ENCODE measurements at places on chromosomes 7 and 10.
A peak's percentile ranks its signal among the peaks of the same experiment; 100 is the strongest.

DNA sequence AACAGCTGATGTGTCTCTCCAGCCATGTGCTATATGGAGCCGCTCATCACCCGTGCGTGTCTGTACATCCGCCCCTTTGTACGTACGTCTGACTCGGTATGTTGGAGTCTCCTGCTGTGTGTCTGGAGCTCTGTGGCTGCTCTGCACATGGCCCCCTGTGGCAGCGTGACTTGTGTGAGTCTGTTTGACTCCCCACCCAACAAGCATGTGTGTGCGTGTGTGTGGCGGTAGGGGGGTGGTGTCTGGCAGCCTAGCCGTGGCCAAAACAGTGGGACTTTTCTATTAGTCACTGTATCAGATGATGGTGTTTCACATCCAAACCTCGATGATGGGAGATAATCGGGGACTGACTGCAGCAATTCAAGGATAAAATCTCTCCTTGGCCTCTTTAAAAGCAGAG is 94.1 kb downstream of the COL13A1 start:
- DNase-seq, result no peak

DNA sequence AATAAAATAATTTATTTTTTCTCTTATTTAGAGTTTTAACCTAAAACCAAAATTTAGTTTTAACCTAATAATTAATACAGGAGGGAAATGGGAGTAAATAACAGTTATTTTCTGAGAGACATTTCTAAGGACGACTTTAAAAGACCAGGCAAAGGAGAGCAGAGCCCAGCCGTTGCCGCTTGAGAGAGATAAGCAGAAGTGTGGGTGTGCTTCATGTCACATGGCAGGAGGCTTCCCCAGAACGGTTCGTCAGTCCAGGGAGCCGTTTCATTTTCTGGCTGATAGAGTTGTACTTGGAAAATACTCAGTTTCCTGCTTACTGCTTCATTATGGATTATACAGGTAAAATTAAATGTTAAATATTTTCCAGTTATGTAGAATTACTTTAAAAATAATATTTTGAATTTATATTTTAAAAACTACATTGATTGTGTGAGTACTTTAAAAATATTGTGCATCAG is 61.4 kb downstream of the ST7 start:
- DNase-seq, result no peak

- no peak for DNase-seq
Observed at GRCh38 chr10:66021423-66021822, 904.4 kb upstream of the LRRTM3 start.

- DNase-seq, result no peak
Observed at GRCh38 chr7:155009570-155010157, 6.7 kb upstream of the PAXIP1 start.

GRCh38 chr7:43196379-43196778 is 83.9 kb downstream of the HECW1 start:
- DNase-seq, result no peak

GRCh38 chr7:96927131-96927530 is 78.2 kb upstream of the DLX6 start:
- no peak for DNase-seq

GRCh38 chr7:91457208-91457607 is 193.0 kb downstream of the FZD1 start:
- no peak for DNase-seq

DNA sequence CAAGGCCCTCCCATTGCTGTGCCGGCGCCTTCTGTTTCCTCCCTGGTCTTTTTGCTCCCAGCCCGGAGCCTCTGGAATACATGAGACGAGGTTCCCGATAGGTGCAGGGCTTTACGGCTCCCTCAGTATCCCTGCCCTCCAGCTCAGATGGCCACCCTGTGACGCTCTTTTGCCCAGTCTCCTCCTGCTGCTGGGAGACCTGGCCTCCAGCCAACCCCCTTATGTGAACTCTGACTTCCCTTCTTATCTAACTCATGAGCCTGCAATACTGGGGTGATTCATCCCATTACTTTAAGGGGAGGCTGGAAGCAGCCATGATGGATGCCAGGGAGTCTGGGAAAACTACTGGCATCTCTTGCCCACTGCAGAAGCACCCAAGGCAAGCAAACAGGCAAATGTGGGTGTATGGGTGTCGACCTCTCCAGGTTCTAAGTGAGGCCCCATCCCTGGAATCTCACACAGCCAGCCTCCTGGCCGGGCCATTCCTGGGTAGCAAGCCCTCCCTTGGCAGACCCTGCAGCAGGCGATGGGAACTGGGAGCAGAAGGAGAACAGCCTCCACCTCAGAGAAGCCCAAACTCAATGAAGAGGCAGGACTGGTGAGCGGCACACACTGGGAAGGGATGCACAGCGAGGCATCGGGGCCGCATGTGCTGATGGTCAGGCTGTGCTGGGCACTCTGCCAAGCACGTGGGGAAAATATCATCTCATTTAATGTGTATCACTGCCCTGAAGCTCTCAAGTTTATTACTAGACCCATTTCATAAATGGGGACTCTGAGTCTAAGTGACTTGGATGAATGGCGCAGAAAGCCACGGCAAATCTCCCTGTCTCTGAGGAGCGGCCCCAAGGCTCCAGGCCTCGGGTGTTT is 97.5 kb downstream of the FAM53B start:
- DNase-seq, result peak; percentile 92

- no peak for DNase-seq
Observed at GRCh38 chr7:37494926-37495325, 46.3 kb upstream of the ELMO1 start.

DNA sequence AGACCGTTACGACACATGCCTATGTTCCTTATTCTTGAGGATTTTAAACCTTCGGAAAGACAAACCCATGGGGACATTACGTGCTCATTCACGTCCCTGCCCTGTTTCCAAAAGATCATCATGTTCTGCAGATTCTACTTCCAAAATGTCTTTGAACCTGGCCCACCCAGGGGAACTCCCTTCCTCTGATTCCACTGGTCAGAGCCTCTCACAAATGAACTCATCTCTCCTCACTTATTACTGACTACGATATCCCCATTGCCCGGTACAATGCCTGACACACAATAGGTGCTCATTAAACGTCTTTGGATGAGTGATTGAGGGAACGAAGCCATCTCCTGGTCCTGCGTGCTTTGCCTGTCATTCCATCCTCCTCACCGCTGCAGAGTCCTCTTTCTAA is 168.3 kb upstream of the RNF32 start:
- no peak for DNase-seq

- no peak for DNase-seq
Observed at GRCh38 chr10:33927347-33927746, 592.9 kb upstream of the NRP1 start.

GRCh38 chr7:30788640-30789333 is 17.6 kb downstream of the MINDY4 start:
- DNase-seq, result no peak

- no peak for DNase-seq
Observed at GRCh38 chr10:58932126-58932525, 244.3 kb upstream of the PHYHIPL start.

DNA sequence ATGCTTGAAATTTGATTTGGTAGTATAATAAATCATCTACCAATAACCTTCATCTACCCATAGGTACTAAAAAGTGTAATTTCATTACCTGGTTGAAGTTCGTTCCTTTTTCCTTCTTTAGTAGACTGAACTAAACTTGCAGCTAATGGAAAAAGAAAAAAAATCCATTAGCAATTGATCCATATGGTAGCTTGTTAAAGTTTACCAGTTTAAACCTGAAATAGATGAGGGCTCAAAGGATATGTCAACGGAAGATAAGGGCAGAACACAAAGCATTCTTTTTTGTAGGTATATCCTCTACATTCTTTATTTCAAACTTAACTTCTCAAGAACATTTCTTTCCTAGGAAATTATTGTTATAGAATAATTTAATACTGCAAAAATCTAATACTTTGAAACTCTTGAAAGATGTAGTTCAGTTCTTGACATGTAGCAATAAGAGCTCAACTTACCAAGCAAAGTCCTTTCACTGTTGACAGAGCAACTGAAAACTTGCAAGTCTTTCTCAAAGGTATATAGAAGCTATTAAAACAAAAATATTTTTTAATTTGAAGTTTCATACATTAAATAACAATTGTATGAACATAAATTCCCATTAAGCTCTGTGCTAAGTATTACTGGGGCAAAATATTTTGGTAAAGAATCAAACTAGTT is 19.1 kb downstream of the GSAP start:
- DNase-seq, result no peak

GRCh38 chr7:630111-630511 is 96.4 kb upstream of the DNAAF5 start:
- DNase-seq, result no peak

GRCh38 chr10:64468219-64468618 is 947.0 kb downstream of the REEP3 start:
- no peak for DNase-seq

DNA sequence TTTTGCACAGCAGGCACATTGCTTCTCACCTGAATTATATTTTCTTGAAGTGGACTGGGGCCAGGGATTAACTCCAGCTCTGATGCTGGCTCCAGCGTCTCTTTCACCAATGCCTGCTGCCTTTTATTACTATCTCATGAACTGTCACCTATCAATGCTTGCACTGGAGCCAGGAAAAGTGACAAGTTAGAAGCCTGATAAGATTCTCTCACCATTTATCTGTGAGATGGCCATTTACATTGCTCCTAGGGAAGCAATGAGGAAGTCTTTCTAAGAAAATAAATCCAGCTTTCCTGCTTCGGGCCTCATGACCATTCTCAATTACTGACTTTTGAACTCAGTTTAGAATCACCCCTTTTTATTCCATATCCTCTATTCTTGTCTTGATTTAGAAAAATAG is 48.5 kb upstream of the LRRTM3 start:
- DNase-seq, result no peak

DNA sequence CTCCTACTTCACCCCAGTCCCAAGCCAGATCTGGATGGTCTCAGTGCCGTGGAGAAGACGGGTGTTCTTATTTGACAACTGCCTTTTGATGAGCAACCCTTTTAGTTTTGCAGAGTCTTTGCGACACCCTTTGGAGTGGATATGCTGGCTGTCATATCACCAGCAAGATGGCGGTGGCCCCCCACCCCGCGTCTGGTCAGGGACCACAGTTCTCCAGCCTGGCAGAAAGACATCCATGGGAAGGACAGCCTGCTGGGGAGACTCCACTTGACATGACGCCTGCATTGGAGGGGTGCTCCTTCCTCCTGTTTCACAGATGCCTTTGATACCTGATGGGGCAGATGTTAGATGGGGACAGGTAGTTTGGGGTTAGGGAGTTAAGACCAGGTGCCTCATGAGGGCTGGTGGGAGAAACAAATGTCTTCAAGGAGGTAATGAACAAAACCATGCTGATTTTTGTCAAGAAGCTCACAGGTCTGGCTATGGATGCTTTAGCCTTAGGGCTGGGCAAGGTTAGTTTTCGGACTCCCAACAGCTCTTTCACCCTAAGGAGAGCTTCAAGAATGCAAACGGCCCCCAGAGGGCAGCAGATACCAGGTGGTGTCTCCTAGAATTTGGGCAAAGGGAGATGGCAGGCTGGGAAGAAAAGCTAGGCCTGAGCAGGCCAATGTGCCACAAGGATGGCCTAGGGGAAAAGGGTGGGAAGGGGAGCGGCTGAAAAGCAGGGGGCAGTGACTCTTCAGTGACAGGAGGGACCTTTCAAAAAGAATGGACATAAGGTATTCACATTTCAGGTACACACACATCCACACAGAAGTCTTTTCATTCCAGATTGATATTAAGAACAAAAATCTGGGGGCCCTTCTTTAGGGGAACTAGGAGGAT is 95.2 kb downstream of the CLEC2L start:
- DNase-seq, result no peak

DNA sequence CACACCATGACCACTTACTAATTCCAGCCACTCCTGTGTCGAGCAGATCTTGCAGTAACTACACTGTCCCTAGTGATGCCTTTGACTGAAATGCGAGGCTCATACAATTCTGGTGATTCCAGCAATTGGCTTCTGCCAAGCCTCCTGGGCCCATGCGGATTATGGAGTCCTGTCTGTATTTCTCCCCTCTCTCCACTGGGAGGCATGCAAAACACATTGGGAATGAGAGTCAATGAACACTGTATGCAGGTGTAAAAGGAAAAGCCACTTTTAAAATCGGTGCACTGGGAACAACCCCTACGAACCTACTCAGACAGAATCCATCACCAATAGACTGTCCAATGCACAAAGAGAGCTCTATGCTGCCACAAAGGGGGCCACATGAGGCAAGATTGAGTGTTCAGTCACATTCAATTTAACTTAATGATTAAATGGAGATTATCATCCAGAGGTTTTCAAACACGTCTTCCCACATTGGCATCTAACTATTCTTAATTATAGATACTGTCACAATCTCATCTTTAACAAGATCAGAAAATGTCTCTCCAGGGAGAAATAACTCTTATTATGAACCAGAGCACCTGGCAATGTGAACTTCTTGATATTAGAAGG is 550.6 kb downstream of the GLRX3 start:
- no peak for DNase-seq

DNA sequence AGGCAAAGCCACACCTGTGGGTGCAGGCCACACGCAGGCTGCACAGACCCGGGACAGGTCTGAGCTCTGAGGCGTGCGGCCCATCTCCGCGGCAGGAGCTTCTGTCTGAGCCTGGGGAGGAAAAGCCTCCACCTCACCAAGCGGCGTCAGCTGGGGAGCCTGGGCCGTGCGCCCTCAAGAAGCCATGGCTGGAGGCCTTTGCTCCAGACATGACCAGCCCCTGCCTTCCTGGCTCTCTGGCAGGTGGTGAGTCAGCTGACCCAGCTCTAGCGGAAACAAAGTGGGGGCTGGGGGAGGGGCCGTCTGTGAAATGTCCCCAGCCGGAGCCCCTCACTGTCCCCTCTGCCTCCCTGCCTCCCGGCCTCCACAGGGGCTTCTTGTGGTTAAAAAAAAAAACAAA is 12.5 kb downstream of the GPER1 start:
- DNase-seq, result no peak

DNA sequence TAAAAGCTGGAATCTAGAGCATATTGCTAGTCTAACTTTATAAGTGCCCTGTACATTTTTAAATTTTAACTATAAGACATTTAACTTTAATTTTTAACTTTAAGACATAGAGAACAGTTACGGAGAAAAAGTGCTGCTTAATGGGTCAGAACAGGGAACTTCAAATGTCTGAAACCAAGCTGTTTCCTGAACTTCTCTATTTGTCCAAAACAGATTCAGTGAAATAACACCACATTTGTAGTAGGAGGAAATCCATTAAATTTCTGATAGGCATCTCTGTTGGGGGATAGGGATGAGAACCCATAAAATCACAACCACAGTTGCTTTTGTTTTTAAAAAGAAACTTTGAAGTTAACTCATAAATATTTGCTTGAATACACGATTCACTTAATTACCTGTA is 170.8 kb upstream of the ANK3 start:
- DNase-seq, result no peak

GRCh38 chr10:12507165-12507850 is 158.0 kb downstream of the CAMK1D start:
- DNase-seq, result peak; percentile 43

GRCh38 chr7:18194616-18195015 is 167.0 kb upstream of the PRPS1L1 start:
- DNase-seq, result no peak

DNA sequence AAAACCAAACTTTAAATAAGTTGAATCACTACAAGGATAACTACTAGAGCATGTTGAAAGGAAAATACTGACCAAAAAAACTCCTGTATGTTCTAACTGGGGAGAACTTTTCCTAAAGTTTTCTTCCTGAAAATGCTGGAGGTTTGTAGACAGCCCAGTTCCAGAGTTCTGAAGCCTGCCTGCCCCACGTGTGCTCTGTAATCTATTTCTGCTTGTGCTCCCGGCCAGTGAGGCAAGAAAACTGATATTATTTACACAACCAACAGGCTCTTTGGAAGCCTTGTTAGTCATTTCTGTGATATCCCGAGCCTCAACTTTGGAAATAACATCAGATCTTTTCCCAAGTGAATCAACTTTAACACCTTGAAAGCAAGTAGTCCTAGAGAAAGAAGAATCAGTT is 46.7 kb downstream of the ZFAND4 start:
- DNase-seq, result no peak
